ENCODE measurements at places on chromosomes 1 and 21. TPM values are rescaled to one million over a fixed set of nuclear protein-coding genes. Genes with fewer than 3 reads are reported as not detected.

S100B gene
- not detected for total RNA-seq

LAD1 gene
- 0.76 TPM for total RNA-seq

TRNP1 gene
- total RNA-seq: not detected

GJA4 gene
- total RNA-seq: not detected

SETDB1 gene
- 60.1 TPM for total RNA-seq

ANKRD45 gene
- total RNA-seq: not detected

CD84 gene
- total RNA-seq: 14.4 TPM

FNDC5 gene
- not detected for total RNA-seq

SRSF11 gene
- total RNA-seq: 209 TPM

TFF2 gene
- total RNA-seq: not detected

AMIGO1 gene
- total RNA-seq: 1.1 TPM

APOBEC4 gene
- total RNA-seq: not detected
